ENCODE measurements at places on chromosomes 4 and X.

- no peak for DNase-seq
Observed at GRCh38 chrX:135396109-135396508, 25.6 kb upstream of the SMIM10L2A start.

DNA sequence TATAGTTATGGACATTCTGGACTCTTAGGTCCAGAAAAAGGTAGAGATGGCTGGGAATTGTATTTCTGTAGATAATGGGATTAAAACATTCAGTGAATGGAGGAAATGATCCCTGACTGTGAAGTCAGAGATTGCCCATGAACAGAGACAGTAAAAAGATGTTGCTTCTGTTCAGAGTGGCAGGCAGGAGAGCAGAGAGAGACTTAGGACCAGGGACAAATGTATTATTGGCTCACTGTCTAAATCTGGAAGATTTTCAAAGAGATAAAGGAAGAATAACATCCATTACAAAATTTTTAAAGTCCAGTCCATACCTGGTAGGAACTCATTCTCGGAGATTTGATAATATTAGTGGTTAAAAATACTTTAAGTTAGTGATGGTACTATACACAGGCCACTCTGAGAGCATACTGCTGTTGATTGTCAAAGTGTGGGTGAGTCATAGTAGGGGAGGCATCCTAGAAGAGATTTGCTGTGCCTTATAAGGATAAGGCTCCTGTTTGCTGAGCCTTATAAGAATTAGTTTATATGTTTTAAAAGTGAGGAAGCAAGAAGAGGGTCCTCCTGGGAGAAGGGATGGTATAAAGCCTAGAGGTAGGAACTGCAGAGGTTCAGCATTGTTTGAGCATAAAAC lies 53.0 kb downstream of the JADE3 start:
- no peak for DNase-seq

DNA sequence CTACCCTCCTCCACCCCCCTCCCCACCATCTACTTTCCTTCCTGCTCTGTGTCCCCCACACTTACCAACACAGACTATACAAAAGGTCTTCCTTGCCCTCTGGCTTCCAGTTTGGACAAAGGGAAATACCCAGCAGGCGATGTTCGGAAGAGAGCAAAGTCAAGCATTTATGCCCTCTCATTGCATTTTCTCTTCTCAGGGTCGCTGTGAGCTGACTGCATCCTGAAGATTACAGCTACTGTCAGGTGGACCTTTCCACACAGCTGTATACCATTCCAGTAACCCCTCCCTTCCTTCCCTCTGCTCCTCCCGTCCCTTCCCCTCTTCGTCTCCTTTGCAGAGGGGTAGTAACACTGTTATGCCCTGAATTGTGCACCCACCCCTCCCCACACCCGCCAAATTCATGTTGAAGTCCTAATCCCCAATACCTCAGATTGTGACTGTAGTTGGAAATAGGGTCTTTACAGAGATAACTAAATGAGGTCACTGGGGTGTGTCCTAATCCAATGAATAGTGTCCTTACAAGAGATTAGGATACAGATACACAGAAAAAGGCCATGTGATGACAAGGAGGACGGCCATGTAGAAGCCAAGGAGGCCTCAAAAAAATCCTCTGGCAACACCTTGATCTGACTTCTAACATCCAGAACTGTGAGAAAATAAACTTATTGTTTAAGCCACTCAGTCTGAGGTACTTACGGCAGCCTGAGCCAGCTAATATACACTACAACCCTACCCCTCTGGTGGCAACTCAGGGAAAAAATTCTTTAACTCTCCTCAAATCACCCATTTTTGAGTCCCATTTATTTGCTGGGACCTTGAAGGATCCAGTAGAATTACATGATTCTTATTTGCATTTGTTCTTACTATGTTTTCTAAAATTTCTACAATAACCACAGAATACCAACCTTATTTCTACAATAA lies 11.7 kb downstream of the MORF4L2 start:
- no peak for DNase-seq

DNA sequence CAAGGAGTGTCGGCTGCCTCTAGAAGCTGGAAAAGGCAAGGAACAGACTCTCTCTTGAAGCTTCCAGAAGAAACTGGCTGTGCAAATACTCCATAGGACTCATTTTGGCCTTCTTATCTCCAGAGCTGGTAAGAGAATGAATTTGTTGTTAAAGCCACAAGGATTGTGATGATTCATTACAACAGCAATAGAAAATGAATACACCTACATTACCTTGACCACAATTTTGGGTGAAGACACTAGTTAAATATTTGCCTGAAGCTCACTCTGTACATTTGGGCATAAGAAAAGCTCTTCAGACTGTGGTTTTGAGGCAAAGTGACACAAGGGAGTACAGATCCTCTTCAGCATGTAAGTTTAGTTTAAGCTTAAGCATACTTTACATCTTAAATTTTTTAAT lies 134.5 kb upstream of the TLL1 start:
- no peak for DNase-seq

DNA sequence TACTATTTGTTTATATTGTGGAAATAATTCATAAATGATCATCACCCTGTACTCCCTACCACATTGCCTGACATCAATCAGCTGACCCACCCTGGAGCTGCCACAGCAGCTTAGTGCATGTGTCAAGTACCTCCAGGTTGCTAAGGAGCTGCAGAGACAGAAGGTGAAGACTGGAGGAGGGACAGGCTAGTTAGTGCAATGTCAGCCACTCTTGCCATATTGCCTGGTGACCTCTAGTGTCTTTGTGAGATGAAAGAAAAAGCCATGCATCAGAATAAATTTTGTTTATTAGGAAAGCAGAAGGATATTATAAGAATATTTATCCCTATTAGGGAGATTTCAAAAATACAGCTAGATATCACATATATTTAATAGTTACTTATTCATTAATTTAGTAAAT lies 243.9 kb upstream of the FAT4 start:
- no peak for DNase-seq

DNA sequence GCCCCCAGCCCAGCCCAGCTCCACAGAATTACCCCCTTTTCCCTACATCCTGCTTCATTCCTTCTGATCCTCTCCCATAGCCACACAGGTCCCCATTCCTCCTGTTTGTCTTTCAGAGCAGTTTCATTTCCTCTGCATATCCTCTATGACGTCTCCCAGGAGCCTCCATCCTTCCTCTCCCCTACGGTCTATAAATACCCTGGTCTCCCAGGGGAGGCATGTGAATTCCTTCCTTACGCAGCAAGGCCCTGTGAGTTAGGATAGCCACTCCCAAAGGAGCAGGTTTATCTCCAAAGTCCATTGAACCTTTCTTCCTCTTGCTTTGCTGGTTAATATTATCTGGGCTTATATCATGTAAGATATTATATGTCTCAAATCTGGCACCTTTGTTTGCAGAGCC lies 8.4 kb upstream of the APLN start:
- DNase-seq: no peak

- no peak for DNase-seq
Observed at GRCh38 chr4:70691661-70692060, 3.3 kb downstream of the UTP3 start.

DNA sequence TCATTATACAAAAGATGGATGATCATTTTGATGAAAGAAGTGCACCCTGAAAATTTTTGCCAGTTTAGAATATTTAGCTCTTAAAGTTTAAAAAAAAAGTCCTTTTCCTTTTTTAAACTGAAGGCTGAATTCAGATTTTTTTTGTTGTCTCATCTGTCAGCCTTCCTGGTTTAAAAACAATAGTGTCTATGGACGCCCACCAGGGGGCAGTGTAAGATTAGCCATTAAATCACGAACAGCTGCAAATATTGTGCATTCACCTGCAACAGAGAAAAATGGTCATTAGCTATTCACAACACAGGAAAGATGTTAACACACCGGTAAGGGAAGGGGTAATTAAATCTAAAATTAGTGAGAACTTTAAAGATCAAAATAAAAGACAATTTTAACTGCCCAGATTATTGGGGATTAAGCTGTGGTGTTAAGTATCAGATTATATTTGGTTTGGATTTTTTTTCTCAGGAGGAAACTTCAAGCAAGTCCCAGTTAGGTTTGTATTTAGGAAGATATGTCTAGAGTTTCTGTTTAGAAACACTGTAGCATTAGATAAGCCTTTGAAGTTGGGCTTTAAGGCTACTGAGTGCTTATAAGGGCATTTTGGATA lies 4.4 kb upstream of the CXorf38 start:
- DNase-seq: peak; percentile 17

DNA sequence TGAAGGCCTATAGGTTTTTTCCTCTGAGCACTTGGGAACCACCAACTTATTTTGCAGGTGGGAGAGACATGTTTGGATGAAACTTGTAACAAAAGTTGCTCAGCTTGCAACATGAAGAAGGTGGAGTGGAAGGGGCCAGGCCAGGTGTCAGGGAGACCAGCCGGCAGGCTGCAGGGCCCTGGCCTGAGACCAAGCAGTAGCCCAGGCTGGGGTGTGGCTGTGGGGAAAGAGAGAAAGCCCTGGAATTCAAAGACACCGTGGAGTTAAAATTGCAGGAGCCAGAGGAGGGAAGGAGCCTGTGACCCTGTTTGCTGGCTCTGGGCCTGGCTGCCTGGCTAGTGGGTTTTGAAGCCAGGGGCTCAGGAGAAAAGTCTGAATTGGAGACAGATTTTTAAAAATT lies 43.4 kb downstream of the EFNB1 start:
- DNase-seq: no peak

DNA sequence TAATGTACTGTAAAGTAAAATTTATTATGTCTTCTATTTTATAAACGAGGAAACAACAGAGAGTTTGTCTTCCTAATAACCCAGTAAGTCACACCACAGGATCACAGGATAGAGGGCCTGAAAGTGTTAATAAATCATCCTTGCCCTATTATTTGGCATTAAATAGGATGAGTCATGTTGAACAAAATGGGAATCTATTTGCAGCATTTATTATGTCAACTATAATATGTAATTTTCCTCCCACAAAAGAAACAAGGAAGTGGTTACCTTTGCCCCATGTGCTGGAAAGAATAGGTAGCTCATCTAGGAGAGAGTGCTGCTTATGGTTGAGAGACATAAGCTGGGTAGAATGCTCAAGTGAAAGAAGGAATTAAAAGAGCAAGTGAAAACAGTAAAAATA lies 237.6 kb upstream of the NDST3 start:
- DNase-seq: no peak

DNA sequence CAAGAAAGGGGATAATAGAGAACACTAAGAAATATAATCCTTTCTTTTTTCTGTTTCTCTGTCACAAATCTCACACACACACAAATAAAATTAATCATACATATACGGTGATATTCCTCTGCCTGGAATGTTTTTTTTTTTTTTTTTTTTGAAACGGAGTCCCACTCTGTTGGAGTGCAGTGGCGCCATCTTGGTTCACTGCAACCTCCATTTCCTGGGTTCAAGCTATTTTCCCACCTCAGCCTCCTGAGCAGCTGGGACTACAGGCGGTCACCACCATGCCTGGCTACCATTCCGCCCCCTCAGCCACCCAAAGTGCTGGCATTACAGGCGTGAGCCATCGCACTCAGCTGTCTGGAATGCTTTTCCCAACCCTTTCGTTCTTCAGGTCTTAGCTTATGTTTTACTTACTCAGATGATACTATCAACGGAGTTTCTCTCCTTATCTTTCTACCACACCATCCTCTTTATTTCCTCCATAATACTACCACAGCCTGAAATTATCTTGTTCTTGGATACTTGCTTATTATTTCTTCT lies 69.3 kb downstream of the ANKRD17 start:
- no peak for DNase-seq

- DNase-seq: peak; percentile 34
Observed at GRCh38 chr4:103915224-103915869, 195.6 kb upstream of the TACR3 start.

- no peak for DNase-seq
Observed at GRCh38 chrX:132958091-132958703, at the start of gene HS6ST2. HS6ST2 (minus strand) TSS chrX:132958629.

Data from GM20000 (cell line).